ENCODE measurements at places on chromosomes 4 and X. TPM values are rescaled to one million over a fixed set of nuclear protein-coding genes. Genes with fewer than 3 reads are reported as not detected.

PDZD11 gene
- total RNA-seq: 10.7 TPM

SPARCL1 gene
- total RNA-seq: 5.1 TPM

DNA sequence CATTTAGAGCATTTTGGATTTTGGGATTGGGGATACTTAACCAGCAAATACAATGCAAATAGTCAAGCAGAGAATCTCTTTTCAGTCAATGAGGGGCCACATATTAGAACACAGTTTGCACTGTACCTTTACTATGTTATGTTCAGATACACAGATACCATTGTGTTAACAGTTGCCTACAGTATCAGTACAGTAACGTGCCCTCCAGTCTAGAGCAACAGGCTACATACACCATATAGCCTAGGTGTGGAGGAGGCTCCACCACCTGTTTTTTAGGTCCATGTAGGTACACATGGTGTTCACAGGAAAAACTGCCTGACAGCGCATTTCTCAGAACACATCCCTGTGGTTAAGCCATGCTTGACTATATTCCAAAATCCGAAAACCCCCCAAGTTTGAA lies 9.1 kb downstream of the GRPEL1 start:
- DNase-seq: no peak

ANXA3 gene
- total RNA-seq: 1.2 TPM

DNA sequence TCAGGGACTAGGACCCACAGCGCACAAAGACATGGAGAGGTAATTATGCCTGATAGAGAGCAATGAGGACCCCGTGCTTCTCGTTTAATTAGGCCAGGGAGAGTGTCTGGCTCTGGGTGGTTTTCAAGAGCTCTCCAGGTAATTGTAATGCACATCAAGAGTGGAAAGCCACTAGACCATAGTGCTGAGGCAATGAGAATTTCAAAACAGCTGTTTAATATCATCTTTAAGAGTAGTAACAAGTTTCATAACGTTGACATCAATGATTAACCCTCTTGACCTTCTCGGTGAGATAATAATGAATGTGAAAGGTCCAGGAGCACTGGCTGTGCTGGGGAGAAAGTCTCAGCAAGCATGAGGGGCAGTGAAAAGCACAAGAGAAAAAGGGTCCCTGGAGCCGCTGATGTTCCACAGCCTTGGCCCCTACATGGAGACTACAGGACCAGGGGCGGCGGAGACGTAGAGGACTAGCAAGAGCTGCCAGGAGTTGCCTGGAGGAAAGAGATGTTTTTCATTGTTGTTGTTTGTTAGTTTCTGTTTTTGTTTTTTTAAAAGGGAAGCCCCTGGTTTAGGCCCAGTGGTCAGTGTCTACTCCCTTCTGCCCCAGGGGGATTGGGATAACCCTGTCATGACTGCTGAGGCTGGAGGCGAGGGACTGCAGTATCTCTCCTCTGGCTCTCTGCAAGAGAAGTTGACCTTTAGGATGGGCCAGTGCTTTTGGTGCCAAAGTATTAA lies 14.8 kb upstream of the CXCR3 start:
- DNase-seq: no peak

SHISA3 gene
- total RNA-seq: 0.28 TPM

DNA sequence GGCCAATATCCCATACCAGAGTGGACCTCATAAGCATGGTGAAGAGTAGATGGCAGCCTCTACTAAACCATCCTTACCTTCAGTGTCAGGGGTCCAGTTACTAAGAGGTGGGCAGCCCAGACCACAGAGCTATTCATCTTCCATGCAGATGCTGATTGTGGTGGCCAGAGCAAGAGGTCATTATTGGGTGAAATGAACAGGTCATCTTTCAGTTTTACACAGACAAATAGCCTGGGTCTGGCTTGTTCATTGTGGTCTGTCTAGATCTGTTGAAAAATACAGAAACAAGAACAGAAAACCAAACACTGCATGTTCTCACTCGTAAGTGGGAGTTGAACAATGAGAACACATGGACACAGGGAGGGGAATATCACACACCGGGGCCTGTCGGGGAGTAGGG lies 71.3 kb downstream of the PAK3 start:
- DNase-seq: no peak

DNA sequence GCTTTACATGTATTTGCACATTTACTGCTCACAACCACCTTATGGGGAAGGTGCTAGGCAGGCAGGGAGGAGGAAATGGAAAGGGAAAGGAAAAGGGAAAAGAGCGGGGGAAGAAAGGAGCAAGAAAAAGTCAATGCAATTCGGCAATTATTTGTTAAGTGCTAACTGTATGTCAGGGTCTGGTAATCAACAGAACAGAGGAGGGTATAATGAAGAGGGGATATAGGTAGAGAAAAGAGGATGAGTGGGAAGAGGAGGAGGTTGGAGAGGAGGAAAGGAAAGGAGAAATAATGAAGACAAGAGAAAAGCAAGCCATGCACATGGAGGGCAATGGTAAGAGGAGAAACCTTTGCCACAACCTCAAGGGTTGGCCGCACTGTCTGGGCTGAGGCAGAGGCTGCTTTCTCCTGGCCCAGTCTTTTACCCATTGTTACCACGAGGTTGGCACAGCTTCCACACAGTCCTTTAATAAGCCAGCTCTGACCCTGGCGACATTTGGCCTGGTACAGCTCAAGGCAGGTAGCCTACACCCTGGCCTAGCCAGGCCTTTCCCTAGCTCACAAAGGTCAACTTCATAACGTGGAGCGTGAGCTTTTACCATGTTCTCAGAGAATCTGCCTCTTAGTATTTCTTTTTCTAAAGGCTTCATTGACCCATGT lies 836 bp downstream of the BTK start:
- DNase-seq: no peak

DNA sequence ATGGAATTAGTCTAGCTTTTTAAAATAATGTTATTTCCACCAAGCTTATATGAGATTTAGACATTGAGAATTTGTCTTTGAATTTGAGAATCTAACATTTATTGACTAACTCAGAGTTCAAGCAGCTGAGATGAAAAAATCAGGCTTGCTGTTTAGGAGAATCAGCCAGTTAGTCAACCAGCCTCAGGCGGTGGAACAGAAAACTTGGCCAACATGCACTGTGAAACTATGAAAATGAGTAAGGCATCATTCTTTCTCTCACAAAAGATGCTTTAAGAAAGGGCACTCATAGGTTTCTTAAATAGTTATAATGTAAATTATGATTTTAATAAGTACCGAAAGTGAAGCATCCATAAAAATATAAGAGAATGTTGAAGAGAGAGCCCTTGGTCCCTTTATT lies 84.2 kb downstream of the NFKB1 start:
- DNase-seq: no peak

DNA sequence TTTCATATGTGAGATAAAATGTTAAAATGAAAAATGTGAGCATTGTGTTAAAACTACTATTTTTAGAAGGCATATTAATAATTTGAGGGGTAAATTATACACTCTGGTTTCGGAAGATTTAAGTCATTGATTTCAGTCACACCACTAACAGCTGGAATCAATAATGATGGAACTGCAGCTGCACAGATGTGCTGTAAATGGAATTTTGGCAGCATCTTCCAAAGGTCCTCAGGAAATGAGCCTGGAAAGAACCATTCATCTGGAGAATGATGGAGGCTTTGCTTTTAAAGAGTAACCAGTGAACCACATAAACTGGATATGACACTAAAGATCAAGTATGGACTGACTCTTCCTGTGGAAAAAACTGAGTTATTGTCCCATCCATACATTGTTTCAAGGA lies 759.0 kb upstream of the EPHA5 start:
- no peak for DNase-seq

GRCh38 chrX:34426334-34426733 lies 230.8 kb downstream of the TMEM47 start:
- no peak for DNase-seq

GABRE gene
- total RNA-seq: 2.1 TPM

ENPEP gene
- total RNA-seq: 18.9 TPM

DNA sequence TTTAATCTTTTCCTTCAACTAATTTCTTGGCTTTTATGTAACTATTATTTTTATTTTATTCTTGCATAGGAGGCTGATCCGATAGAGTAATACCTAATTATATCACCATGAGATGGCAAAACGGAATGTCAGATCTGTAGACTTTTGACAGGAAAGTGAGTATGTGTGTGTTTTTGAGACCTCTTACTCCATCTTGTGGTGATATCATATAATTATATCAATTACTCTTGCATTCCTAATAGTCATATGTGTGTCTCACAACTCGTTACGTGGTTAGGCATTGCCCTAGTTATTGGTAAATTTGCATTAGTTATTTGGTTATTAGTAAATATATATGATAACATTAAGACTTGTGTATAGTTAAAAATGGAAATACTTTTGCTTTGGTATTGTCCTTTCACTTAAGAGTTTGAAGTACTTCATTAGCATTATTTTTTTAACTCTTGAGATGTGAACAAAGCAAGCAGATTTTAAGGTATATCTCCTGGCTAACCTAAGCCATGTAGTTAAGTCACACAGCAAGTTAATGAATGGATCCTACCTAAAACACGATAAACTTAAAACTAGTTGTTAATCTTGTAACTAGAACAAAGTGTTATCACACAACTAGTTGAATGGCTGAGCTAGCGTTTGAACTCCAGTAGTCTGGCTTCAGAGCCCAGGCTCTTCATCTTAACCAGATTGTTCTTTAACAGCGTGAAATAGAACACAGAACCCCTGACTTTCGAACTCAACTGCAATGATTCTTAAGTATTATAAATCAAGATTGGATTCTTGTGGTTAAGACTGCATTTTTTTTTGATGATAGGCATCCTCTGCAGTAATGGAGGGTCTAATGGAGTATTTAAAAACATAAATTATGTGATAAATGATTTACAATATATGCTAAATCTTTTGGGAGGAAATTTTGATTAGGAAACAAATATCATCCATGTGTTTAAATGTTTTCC lies 67.1 kb downstream of the PGRMC2 start:
- DNase-seq: no peak

GRCh38 chr4:81392164-81392563 lies 79.5 kb downstream of the RASGEF1B start:
- DNase-seq: no peak

GRCh38 chr4:8331575-8331955 lies 62.0 kb downstream of the HTRA3 start:
- peak; percentile 12 for DNase-seq

PTPN13 gene
- total RNA-seq: 1.4 TPM

ADGRG4 gene
- total RNA-seq: 0.13 TPM

NAA11 gene
- not detected for total RNA-seq

CT45A1 gene
- total RNA-seq: not detected

DUSP21 gene
- total RNA-seq: not detected

- DNase-seq: no peak
Observed at GRCh38 chr4:91485415-91485814, 818.4 kb upstream of the GRID2 start.

GRCh38 chrX:36609616-36610585 lies 398.3 kb upstream of the FAM47C start:
- no peak for DNase-seq

- no peak for DNase-seq
Observed at GRCh38 chr4:149765630-149766029, 50.0 kb downstream of the IQCM start.

- DNase-seq: no peak
Observed at GRCh38 chrX:17560385-17560784, 176.9 kb upstream of the SCML1 start.

- DNase-seq: no peak
Observed at GRCh38 chr4:38902695-38903094, 35.1 kb downstream of the FAM114A1 start.

DNA sequence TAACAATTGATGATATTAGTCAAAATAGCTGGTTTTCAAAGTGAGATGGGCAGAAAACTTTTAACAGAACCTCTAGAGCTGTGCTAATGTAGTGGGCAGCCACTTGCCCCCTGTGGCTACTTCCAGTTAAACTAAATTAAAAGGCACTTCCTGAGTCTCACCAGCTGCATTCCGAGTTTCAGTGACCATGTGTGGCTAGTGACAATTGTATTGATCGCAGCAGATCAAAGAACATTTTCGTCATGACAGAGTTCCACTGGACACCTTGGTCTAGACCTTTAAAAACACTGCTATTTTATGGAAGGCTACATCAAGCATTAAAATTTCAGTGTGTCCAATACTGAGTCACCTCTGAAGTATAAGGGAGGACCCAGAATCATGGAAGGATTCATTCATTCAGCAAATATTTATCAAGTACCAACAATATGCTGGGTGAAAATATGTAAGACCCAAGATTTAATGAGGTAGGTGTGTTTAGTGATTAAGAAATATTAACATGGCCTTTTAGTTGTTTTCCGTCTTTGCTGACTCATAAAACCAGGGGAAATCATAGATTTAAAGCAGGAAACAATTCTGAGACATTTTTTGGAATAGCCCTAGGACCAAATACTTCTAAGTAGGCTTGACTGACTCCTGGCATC lies 5.1 kb upstream of the FAT1 start:
- DNase-seq: no peak

GRCh38 chr4:81337211-81337610 lies 122.2 kb upstream of the PRKG2 start:
- no peak for DNase-seq

TCEAL2 gene
- not detected for total RNA-seq

SCML2 gene
- total RNA-seq: 0.60 TPM

DNA sequence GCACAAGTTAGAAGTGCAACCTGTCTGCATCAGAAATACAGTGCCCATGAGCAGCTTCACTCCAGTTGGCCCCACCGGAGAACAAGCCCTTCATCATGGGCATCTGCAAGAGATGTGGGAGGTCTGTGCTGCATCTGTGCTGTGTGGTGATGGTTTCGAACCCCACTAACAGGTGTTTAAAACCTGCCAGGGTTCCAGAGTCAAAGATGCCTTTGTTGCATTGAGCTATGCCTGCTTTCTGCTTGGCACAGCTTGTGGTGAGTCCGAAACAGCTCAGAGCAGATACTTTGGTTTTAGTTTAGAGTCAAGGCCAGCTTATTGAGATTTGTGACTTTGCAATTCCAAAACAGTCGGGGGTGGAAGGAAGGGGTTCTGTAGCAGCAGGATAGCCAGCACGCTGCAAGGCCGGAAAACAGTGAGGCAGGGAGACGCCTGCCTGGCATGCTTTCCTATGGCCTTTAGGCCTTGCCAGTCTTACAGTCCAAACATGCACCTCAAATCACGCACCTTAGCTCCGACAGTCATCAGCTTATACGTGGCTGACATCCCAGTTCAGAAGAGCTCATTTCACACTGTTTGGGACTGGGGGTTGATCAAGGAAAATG lies 21.8 kb downstream of the MAGEA9 start:
- no peak for DNase-seq

DNA sequence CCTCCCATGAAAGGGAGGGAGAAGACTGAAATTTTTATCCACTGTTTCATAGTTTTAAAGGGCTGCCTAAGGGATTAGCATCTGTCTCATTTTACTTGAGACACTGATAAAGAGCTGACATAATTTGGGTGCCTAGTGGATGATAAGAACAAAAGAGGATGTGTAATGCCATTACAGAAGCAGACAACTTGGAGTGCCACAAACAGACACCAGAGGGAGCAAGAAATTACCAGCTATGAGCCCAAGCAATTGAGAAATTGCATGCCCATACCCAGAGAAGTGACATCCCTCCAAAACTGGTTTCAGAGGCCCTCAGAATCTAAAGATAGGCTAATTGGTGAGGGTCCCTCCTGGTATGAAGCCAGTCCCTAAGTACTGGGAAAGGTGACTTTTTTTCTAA lies 38.5 kb upstream of the POU3F4 start:
- DNase-seq: peak; percentile 43

- no peak for DNase-seq
Observed at GRCh38 chrX:68932611-68933010, 103.8 kb downstream of the EFNB1 start.

HPGD gene
- total RNA-seq: 84.3 TPM

All from left lobe of liver (tissue), 2 donors.